ENCODE measurements at places on chromosomes 11 and 22. TPM values are rescaled to one million over a fixed set of nuclear protein-coding genes. Genes with fewer than 3 reads are reported as not detected.

CHRDL2 gene
- total RNA-seq = not detected

BRD1 gene
- total RNA-seq = 31.2 TPM

CTSW gene
- total RNA-seq = 886 TPM

IFITM10 gene
- 8.1 TPM for total RNA-seq

CATSPERZ gene
- total RNA-seq = not detected

OR51B5 gene
- not detected for total RNA-seq

HBB gene
- total RNA-seq = not detected

KBTBD3 gene
- total RNA-seq = 2.5 TPM
